Head of caudate nucleus (tissue), 42 donors: ENCODE measurements at places on chromosomes 13 and 19.

- DNase-seq, result no peak
Measured at GRCh38 chr13:105602956-105603670, 932.3 kb downstream of the EFNB2 start.

GRCh38 chr19:40423938-40424337 lies 1.9 kb downstream of the SERTAD1 start:
- DNase-seq, result no peak

- DNase-seq, result no peak
Measured at GRCh38 chr19:30712431-30713337, 340.5 kb downstream of the ZNF536 start.

GRCh38 chr19:50447053-50447452 lies 14.4 kb downstream of the MYBPC2 start:
- no peak for DNase-seq

DNA sequence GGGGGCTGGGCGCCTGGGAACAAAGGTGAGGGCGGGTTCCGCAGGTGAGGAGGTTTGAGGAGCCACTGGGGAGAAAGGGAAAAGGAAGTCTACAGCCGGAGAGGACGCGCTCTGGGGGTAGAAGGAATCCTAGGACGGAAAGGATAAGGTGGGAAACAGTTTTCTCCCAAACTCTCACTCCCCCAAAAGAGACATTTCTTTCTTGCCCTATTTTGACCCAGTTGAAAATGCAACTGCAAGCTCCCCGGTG lies 651 bp upstream of the POLR1D start:
- no peak for DNase-seq

DNA sequence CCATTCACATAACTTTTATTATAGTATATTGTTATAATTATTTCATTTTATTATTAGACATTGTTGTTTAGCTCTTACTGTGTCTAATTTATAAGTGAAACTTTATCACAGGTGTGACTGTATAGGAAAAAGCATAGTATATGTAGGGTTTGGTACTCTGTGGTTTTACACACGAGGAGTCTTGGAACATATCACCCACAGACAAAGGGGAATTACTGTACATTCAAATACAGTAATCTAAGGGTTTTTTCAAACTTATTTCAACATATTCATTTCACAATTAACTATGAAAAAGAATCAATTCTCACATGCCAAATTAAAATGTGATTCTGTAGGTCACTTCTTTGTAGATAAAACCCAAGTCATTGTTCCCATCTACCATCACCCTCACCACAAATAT lies 46.0 kb downstream of the RBM26 start:
- DNase-seq, result no peak

GRCh38 chr19:37309834-37310575 lies 60.9 kb upstream of the ZNF527 start:
- DNase-seq, result no peak

DNA sequence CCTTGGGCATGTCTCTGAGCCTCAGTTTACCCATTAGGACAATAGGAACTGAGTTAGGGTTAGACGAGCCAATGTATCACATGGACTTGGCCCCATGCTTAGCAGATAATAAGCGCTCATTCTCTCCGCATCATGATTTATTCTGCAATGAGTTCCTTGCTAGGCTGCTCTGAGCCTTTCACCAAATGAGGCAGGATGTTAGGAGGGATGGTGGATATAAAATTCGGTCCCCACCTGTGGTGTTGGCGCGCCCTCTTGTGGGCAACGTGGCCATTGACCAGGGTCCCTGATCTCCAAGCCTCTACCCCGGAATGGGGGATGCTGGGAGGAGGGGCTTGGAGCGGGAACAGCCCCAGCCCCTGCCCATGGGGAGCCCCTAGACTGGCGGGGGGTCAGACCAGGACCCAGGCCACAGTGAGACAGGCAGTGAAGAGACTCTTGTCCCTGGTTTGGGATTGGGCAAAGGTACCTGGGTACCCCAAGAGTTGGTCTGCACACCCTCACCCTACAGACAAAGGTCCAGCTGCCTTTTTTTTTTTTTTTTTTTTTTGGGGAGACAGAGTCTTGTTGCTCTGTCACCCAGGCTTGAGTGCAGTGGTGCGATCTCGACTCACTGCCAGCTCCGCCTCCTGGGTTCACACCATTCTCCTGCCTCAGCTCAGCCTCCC lies 43.9 kb downstream of the CERS4 start:
- peak; percentile 91 for DNase-seq

DNA sequence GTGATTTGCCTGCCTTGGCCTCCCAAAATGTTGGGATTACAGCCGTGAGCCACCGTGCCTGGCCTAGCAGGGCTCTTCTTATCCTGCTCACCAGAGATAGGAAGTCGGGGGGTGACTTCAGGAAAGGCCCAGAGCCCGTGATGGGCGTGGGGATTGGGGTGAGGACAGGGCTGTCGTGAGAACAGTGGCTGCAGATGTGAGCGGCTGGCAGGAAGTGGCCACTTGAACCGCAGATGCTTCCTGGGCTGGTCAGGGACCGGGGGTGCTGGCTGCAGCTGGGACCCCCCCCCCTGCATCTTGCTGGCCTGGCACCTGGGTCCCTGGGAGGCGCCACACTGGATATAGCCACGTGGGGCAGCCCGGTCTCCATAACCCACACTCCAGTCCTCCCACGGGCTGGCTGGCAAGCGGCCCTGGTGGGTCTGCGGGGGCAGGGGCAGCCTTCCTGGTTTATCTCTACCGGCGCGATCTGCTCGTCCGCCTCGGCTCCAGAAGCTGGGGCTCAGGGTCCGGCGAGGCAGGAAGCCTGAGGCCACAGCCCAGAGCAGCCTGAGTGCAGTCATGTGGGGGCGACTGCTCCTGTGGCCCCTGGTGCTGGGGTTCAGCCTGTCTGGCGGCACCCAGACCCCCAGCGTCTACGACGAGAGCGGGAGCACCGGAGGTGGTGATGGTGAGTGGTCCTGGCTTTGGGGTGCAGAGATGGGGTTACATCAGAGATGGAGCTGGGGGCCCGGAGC lies at the start of gene F2RL3:
Gene F2RL3, plus strand, starts transcription at position 371 of the 737 bp plus-strand sequence. Its CDS starts 191 bp downstream, at position 562.
- no peak for DNase-seq

- no peak for DNase-seq
Measured at GRCh38 chr13:111907341-111907880, 159.5 kb upstream of the SOX1 start.
